Karpas-422 (cell line): ENCODE measurements at places on chromosomes 16 and 17.

DNA sequence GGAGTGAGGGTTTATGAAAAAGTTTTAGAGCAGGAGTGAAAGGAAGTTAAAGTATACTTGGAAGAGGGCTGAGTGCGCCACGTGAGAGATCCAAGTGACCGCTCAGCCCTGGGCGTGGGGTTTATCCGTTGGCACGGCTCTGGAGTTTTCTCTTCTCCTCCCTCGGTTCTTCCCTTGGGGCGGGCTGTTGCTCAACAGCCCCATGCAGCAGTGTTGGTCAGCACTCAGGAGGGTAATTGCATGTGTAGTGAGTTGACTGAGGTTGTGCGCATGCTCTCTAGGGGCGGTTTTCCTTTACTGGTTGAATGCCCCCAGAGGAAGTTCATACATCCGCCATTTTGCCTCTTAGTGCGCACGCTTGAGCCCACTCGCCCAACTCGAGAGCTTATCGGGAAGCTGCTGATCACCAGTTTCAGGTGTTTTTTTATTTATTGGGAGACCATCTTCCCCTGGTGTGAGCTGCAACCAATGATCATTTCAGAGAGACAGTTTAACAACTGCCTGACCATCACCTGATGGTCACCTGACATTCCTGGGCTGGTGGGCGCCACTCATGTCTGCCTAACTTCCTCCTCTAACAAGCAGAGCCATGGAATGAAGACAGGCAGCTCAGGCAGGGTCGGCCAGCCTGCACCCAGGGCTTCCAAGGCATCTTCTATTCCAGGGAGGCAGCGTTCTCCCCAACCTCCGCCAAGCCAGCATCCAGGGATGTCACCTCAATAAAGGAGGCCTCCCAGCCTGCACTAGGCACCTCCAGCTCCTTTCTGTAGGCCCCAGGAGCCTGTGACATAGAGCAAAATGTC lies 41.3 kb upstream of the DNAH17 start:
- no peaks in the 10 kb centered on the region for H3K36me3 ChIP-seq
- no peak overlapping the region for H3K27ac ChIP-seq
- no peaks in the 10 kb centered on the region for H3K4me1 ChIP-seq

DNA sequence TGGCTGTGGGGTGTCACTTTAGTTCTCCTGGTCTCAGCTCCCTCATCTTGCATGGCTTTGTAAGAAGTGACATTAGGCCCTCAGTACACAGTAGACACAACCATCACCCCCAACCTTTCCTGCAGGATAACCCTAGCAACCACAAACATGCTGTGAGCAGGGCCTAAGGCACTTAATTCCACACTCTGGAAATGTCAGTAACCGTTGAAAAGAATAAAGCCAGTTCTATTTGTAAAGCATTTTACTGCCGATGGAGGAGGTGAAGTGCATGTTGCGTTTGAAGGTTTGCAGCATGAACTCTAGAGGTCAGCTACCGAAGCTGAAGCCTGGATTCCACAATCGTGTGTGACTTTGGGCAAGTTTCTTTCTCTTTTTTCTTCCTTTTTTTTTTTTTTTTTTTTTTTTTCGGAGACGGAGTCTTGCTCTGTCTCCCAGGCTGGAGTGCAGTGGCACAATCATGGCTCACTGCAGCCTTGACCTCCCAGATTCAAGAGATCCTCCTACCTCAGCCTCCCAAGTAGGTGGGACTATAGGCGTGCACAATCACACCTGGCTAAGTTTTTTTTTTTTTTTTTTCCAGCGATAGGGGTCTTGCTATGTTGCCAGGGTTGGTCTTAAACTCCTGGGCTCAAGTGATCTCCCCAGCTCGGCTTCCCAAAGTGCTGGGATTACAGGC lies 26.1 kb upstream of the TOB1 start:
- H3K27me3 ChIP-seq = no peaks in the 10 kb centered on the region
- no peaks in the 10 kb centered on the region for H3K36me3 ChIP-seq
- H3K4me3 ChIP-seq = no peak overlapping the region
- H3K4me1 ChIP-seq = no peaks in the 10 kb centered on the region
- H3K27ac ChIP-seq = no peak overlapping the region

DNA sequence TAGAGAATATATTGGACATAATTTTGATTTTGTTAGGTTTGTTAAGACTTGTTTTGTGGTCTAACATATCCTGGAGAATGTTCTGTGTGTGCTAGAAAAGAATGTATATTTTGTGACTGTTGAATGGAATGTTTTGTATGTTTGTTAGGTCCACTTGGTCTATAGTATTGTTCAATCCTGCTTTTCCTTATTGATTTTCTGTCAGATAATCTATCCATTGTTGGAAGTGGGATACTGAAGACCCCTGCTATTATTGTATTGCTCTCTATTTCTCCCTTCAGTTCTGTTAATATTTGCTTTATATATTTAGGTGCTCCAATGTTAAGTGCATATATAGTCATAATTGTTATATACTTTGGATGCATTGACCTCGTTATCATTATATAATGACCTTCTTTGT lies 33.0 kb upstream of the NKD1 start:
- H3K27ac ChIP-seq = no peak overlapping the region
- no peak overlapping the region for H3K4me3 ChIP-seq
- no peaks in the 10 kb centered on the region for H3K36me3 ChIP-seq

DNA sequence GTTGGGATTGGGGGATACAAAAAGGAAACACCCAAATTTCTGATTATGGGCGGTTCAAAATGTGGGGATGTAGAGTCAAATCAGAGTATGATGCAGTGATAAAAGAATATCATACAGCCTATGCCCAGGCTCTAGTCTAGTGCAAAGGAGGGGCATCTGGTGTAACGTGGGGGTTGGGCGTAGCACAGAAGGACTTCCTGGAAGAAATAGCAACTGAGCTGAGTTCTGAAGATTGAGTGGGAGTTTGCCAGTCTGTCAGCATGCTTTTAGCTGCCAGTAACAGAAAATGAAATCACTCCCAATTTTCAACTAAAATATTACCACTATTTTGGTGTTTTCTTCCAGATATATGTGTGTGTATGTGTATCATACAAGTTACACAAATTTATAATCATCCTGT lies 196.9 kb downstream of the SPECC1 start:
- no peaks in the 10 kb centered on the region for H3K27me3 ChIP-seq
- DNase-seq = no peak
- no peaks in the 10 kb centered on the region for H3K4me1 ChIP-seq
- no peaks in the 10 kb centered on the region for H3K36me3 ChIP-seq

DNA sequence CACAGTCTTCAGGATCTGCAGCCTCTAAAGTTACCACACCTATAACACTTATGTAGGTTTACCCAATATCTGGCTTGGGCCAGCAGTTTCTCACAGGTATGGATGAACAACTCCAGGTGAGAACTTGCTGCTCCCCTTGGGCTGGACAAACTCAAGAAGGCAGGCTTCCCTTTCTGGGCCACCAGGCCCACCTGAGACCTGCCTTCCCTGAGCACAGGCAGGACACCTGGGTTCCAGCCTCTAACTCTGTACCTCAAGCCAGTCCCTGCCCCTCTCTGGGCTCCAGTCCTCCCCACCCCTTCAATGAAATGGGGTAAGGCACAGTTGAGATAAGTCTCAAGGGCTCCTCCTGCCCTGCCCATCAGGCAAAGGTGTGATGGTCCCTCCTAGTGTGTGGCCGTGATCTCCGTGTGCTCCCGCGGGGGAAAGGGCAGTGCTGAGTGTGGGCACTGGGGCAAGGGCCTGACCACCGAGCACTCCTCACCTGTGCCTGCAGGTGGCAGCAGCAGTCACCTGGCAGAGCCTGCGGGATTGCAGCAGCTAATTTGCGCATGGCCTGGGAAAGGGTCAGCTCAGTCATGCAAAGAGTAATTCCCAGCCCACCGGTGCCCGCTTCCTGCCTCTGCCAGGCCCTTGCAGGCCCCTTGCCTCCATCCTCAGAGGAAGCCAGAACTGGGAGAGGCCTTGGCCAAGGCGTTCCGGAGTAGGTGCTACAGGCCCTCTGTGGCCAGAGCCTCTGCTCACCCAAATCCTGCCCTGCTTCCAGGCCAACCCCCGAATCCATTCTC lies 28.2 kb upstream of the ADGRG1 start:
- no peaks in the 10 kb centered on the region for H3K27me3 ChIP-seq
- no peak overlapping the region for H3K4me3 ChIP-seq
- no peak overlapping the region for H3K27ac ChIP-seq
- H3K4me1 ChIP-seq = peaks cover 5% of the 10 kb centered on the region
- no peaks in the 10 kb centered on the region for H3K36me3 ChIP-seq
- peak; percentile 66 for DNase-seq

- no peaks in the 10 kb centered on the region for H3K4me1 ChIP-seq
- no peak overlapping the region for H3K27ac ChIP-seq
- H3K36me3 ChIP-seq = no peaks in the 10 kb centered on the region
- DNase-seq = no peak
These were observed 86.2 kb upstream of the CREBBP start for GRCh38 chr16:3966681-3967080.

GRCh38 chr17:14886200-14886739 lies 378.9 kb downstream of the PMP22 start:
- H3K4me3 ChIP-seq = no peak overlapping the region
- H3K27ac ChIP-seq = no peak overlapping the region
- H3K36me3 ChIP-seq = no peaks in the 10 kb centered on the region

GRCh38 chr17:59377410-59377809 lies 46.0 kb downstream of the YPEL2 start:
- H3K4me1 ChIP-seq = peaks cover 10% of the 10 kb centered on the region
- no peaks in the 10 kb centered on the region for H3K27me3 ChIP-seq
- no peak for DNase-seq
- H3K36me3 ChIP-seq = no peaks in the 10 kb centered on the region
- H3K4me3 ChIP-seq = no peak overlapping the region
- no peak overlapping the region for H3K27ac ChIP-seq

GRCh38 chr16:87728026-87728425 lies 37.8 kb downstream of the KLHDC4 start:
- no peaks in the 10 kb centered on the region for H3K27me3 ChIP-seq
- H3K27ac ChIP-seq = no peak overlapping the region
- no peaks in the 10 kb centered on the region for H3K4me1 ChIP-seq
- DNase-seq = no peak

DNA sequence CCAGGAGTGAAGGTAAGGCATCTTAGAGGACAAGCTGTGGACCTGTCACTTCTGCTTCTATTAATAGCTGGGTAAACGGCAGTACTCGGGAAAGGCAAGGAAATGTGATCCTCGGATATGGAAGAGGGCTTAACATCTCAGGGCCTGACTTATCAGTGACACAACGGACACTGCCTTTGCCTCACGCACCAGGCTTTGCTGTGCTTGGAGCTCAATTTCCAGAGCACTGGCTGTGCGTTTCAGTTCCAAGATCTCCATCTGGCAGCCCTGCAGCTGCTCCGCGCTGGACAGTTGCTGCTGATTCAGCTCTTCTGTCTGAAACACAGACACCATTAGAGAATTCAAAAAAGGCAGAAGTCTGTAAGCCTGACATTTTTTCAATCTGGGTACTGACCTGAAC lies 3.5 kb downstream of the KRT40 start:
- H3K4me3 ChIP-seq = no peak overlapping the region
- H3K36me3 ChIP-seq = no peaks in the 10 kb centered on the region
- no peak overlapping the region for H3K27ac ChIP-seq
- no peaks in the 10 kb centered on the region for H3K4me1 ChIP-seq

DNA sequence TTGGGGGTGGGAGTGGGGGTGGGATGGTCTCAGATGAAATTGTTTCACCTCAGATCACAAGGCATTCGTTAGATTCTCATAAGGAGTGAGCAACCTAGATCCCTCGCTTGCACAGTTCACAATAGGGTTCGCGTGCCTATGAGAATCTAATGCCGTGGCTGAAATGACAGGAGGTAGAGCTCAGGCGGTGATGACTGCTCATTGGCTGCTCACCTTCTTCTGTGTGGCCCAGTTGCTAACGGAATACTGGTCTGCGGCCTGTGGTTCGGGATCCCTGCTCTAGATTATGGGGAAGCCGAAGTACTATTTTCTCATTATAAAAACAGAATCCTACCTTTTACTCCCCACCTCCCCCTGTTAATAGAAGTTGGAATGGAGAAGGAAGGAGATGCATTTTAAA lies 18.9 kb downstream of the CLTC start:
- no peak for DNase-seq
- peaks cover 94% of the 10 kb centered on the region for H3K4me1 ChIP-seq
- H3K36me3 ChIP-seq = no peaks in the 10 kb centered on the region
- peak overlapping the region; percentile 56 for H3K27ac ChIP-seq
- H3K27me3 ChIP-seq = no peaks in the 10 kb centered on the region

DNA sequence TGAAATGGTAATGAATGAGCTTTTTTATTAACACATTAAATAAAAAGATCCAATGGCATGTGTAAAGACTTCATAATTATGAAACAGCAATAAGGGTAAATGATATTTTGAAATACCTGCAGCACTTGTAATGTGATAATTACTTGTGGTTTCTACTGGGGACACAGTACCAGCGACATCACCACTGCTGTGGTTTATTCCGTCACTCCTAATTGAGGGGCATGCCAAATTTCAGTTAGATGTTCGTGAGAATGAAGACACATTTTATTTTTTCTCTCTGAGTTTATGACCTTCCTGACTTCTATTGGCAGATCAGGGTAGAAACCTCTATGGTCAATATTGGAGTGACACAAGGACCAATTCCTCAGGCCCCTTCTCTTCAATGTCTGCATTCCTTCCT lies 131.9 kb upstream of the XYLT1 start:
- no peak overlapping the region for H3K27ac ChIP-seq
- no peaks in the 10 kb centered on the region for H3K4me1 ChIP-seq
- H3K4me3 ChIP-seq = no peak overlapping the region
- H3K36me3 ChIP-seq = no peaks in the 10 kb centered on the region
- no peaks in the 10 kb centered on the region for H3K27me3 ChIP-seq
- no peak for DNase-seq

GRCh38 chr17:57113011-57113410 lies 28.0 kb downstream of the AKAP1 start:
- no peak overlapping the region for H3K4me3 ChIP-seq
- no peaks in the 10 kb centered on the region for H3K27me3 ChIP-seq
- peaks cover 3% of the 10 kb centered on the region; the same call in 1 of the 2 replicates for H3K4me1 ChIP-seq
- H3K36me3 ChIP-seq = peaks cover 30% of the 10 kb centered on the region; the same call in 1 of the 2 replicates
- no peak for DNase-seq

DNA sequence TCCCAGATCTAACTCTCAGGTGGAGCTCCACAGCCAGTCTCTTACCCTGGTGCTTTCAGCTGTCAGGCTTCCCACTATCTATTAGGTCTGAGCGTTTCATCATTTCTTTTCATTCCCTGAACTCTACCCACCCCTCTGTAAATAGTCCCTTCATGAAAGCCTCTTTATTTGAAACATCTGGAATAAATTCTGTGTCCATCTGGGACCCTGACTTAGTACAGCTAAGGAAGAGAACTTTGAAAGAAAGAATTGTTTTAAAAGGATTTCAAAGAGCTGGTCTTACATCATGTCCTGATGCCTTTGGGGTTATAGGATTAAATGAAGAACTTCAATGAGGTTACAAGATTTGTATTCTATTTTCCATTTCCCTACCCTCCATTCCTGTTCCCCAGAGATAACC lies 388.5 kb upstream of the CA10 start:
- H3K4me1 ChIP-seq = no peaks in the 10 kb centered on the region
- no peak overlapping the region for H3K27ac ChIP-seq
- H3K27me3 ChIP-seq = no peaks in the 10 kb centered on the region
- no peak overlapping the region for H3K4me3 ChIP-seq
- H3K36me3 ChIP-seq = no peaks in the 10 kb centered on the region

DNA sequence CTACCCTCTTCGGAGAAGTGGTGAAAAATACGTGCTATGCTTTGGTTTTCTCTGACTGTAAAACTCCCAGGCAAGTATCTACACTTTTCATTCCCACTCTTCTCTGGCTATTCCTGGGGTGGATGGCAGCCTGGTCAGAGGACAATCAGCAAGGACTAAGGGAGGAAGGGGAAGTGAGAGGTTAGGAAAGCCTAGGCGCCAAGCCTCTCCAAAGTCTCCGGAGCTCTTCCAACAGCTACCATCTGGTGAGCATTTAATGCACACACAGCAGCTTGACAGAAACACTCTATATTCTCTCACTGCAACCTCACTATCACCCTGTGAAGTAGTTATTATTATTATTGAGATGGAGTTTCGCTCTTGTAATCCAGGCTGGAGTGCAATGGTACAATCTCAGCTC lies 65.1 kb downstream of the WSCD1 start:
- H3K4me3 ChIP-seq = no peak overlapping the region
- no peak overlapping the region for H3K27ac ChIP-seq
- H3K27me3 ChIP-seq = no peaks in the 10 kb centered on the region
- H3K4me1 ChIP-seq = no peaks in the 10 kb centered on the region
- no peaks in the 10 kb centered on the region for H3K36me3 ChIP-seq
- DNase-seq = no peak
